ENCODE measurements at places on chromosomes 6 and 20.

- no peak for DNase-seq
Observed at GRCh38 chr6:184161-184700, 108.1 kb upstream of the DUSP22 start.

DNA sequence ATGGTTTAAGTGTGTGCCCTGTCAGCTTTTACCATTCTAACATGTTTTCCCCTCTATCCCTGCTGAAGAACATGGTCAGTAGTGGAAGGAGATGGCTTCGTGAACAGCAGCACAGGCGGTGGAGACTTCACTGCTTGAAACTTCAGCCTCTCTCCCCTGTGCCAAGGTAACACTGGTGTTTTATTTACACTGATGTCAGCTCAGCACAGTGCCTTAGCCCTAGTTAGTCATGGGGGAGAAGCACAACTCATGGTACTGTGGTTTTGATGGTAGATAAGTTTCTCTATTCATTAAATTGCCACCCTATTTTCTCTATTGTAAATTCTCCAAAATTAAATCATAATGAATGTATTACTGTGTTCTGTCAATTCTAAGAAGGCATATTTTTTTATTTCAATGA lies 56.6 kb downstream of the MTHFD1L start:
- DNase-seq: no peak

- no peak for DNase-seq
Observed at GRCh38 chr6:34992376-34992775, 103.3 kb downstream of the ANKS1A start.

DNA sequence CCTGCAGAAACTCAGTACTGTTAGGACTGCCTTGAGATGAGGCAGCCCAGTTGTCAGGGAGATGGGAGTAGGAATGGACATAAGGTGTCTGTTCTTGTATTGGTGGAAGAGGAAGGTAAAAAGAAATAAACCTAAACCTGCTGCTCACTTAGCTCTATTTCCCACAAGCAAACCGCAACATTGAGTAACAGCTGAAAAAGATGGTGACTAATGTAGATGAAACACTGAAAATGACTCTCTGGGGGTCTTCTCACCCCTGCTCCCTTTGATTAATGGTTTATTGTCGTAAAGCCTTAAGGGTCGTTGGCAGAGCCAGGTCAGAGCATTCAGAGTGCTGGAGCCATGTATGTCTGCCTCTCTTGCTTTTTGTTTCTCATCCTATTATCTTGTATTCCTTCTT lies 87.5 kb downstream of the FOXO3 start:
- no peak for DNase-seq

- DNase-seq: peak; percentile 24
Observed at GRCh38 chr20:8909596-8909995, 159.3 kb upstream of the PLCB4 start.

DNA sequence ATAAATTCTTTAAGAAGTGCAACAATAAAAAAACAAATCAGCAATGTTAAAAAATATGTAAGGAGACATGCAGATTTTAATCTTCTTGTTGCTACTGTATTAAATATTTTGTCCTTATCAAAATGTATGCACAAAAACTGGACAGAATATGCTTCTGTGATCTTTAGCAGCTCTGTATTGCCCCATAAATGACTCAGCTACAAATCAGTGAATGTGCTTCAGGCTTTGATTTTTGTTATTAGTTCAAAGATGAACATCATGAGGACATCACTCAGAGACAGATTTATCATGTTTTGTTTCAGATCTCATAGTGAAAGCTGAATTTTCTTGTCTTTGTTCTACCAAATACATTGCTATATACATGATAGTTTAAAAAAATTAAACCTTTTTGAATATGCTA lies 312.4 kb downstream of the GRIK2 start:
- DNase-seq: peak; percentile 7

DNA sequence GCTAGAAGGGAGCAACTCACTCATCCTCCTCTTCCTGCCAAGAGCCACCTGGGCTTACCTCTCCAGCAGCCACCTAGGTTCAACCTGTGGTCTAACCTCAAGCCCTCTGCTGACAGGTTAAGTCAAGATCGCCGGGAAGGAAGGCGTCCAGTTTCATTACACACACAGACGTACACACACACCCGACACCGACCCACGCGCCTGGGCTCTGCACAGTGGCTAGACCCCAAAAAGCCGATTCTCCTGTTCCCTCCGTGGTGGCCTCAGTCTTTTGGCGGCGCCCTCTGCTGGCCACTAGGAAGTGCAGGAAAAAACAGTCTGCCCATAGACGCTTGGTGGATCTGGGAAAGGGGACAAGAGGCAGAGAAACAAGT lies 52.8 kb downstream of the MRPL14 start:
- peak; percentile 80 for DNase-seq

DNA sequence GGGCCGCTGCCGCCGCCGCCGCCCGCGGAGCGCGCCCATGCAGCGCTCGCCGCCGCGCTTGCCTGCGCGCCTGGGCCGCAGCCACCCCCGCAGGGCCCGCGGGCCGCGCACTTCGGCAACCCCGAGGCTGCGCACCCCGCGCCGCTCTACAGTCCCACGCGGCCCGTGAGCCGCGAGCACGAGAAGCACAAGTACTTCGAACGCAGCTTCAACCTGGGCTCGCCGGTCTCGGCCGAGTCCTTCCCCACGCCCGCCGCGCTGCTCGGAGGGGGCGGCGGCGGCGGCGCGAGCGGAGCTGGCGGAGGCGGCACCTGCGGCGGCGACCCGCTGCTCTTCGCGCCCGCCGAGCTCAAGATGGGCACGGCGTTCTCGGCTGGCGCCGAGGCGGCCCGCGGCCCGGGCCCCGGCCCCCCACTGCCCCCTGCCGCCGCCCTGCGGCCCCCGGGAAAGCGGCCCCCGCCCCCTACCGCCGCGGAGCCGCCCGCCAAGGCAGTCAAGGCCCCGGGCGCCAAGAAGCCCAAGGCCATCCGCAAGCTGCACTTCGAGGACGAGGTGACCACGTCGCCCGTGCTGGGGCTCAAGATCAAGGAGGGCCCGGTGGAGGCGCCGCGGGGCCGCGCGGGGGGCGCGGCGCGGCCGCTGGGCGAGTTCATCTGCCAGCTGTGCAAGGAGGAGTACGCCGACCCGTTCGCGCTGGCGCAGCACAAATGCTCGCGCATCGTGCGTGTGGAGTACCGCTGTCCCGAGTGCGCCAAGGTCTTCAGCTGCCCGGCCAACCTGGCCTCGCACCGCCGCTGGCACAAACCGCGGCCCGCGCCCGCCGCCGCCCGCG lies 730 bp downstream of the INSM1 start:
- DNase-seq: no peak

- no peak for DNase-seq
Observed at GRCh38 chr6:75568100-75568499, 33.6 kb upstream of the SENP6 start.

DNA sequence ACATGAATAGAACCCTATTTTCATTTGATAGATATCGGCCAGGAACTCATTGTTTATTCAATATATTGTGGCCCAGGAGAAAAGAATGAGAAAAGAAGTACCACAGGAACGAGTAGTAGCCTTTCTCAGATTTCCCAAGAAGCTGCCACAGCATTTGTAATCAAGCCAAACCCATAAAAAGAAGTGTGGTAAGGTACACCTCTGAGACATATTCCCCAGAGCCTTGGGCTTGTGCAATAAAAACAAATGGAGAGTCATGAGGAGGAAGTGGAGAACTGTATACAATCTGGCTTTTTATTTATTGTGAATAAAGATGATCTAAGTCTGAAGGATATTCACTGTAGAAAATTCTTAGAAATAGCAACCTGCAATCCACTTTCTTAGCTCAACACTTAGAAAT lies 36.7 kb downstream of the KIF6 start:
- DNase-seq: peak; percentile 92

- DNase-seq: peak; percentile 46
Observed at GRCh38 chr6:107179004-107179403, 63.7 kb upstream of the BEND3 start.

- DNase-seq: peak; percentile 96
Observed at GRCh38 chr6:142885182-142885867, 59.7 kb downstream of the HIVEP2 start.

DNA sequence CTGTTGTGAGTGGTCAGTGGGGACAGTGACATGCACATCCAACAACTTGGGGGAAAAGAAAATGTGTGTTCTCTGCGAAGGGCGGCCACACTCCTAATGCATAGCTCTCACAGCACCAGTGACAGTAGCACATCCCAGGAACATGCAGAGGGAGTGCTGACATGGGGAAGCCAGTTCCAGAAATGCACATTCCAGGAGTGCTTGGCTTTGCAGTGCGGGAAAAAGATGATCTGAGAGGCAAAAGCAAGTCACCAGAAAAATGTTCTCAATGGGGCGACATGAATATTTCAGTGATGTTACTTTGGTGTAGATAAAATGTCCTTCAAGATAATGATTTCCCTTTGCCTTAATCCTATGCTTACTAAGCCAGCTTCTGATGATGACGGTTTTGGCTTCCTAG lies 42.9 kb upstream of the PDE10A start:
- DNase-seq: no peak

GRCh38 chr6:156602066-156602385 lies 175.2 kb upstream of the ARID1B start:
- no peak for DNase-seq
